ENCODE measurements at places on chromosomes 2 and 18.

- DNase-seq = no peak
Observed at GRCh38 chr2:128380961-128381938, 62.6 kb upstream of the HS6ST1 start.

- no peak for DNase-seq
Observed at GRCh38 chr2:207494137-207494536, 35.6 kb upstream of the CREB1 start.

- DNase-seq = no peak
Observed at GRCh38 chr18:67599277-67599676, 82.8 kb upstream of the DSEL start.

- no peak for DNase-seq
Observed at GRCh38 chr2:75088791-75089190, 110.5 kb downstream of the TACR1 start.

DNA sequence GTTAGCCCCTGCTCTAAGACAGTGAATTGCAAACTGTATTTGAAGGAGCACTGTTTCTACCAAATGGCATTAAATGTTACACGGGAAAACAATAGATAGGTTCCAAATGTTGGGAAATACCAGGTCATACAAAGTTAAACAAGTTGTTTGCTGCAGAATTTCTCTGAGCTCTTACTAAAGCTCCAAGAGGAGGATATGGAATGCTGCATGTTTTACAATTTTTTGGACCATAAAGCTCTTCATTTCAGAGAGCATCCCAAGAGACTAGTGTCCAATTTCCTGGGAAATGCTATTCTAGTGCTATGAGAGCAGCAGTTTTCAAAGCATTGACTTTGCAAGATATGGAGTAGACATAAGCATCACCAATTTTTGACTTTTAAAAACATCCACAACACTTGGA lies 155.6 kb upstream of the CCDC68 start:
- no peak for DNase-seq

GRCh38 chr18:9536354-9537152 lies 61.2 kb downstream of the RALBP1 start:
- DNase-seq = no peak

- no peak for DNase-seq
Observed at GRCh38 chr2:136149011-136149410, 31.1 kb upstream of the CXCR4 start.

- no peak for DNase-seq
Observed at GRCh38 chr2:7205151-7205830, 288.1 kb downstream of the RNF144A start.

GRCh38 chr2:226679389-226680065 lies 120.1 kb downstream of the IRS1 start:
- no peak for DNase-seq
